ENCODE measurements at places on chromosomes 5 and 9.

GRCh38 chr9:98809311-98810101 is 2.0 kb downstream of the GALNT12 start:
- no peak for DNase-seq

DNA sequence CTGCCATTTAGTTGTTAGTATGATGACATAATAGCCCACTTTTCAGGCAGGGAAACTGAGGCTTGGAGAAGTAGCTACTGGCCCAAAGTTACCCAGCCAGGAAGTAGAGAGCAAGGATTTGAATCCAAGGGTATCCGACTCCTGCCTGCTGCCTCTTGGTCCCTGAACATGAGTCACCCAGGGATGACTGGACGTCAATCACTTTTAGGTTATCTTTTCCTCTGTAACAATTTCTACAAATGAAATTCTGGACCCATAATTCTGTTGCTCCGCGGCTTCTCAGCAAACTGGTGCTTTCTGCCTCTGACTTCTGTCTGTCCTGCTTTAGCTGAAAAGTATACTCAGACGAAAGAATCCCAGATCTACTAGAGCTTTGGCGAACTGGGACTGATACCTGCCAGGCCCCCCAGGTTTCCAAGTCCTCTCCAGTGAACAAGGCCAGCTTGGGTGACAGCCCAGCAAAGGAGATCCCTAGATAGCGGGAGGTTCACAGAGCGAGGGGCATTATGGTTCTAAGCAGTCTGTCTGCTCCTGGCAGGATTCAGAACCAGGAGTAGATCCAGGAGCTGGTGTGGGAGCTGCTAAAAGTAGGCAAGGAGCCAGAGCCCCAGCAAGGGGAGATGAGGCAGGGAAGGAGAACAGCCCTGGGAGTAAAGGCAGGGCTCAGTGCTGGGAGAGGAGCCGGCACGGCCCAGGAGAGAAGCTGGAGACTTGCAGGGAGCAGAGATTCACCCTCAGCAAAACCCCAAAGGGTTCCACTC is 20.6 kb downstream of the OLFML2A start:
- DNase-seq: no peak

DNA sequence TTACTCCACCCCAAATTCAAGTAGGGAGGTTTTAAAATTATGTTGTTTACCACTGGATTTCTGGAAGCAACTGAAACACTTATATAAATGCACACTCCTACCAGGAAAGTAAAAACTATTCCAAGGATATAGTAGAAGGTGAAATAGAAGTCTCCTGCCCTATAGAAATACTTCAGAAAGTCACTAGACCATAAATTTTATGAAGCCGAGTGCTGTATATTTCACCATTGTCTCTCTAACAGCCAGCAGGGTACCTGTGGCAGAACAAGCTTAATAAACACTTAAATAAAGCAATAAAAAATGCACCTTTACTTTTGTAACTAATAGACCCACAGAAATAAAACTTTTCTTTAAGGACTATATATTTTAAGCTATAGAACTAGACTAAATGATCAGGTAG is 631.6 kb downstream of the PDE4D start:
- no peak for DNase-seq

GRCh38 chr5:73122875-73123810 is 2.8 kb downstream of the TMEM171 start:
- no peak for DNase-seq

- no peak for DNase-seq
Observed at GRCh38 chr5:141492168-141492885, 3.4 kb downstream of the PCDHGC5 start.

DNA sequence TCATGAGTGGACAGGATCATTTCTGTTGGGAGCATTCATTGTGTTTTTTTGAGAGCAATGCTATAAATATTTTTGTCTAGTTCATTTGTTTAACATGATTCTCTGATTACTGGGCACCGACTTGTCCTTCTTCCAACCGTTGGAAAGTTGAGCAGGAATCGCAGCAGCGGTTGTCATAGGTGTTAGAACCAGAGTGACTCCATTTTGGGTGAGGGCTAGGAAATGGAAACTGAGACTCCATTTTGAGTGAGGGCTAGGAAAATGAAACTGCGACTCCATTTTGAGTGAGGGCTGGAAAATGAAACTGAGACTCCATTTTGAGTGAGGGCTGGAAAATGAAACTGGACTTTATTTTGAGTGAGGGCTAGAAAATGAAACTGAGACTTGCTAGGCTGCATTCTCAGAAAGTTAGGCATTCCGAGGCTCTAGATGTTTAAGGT is 100.6 kb downstream of the ICE1 start:
- no peak for DNase-seq

DNA sequence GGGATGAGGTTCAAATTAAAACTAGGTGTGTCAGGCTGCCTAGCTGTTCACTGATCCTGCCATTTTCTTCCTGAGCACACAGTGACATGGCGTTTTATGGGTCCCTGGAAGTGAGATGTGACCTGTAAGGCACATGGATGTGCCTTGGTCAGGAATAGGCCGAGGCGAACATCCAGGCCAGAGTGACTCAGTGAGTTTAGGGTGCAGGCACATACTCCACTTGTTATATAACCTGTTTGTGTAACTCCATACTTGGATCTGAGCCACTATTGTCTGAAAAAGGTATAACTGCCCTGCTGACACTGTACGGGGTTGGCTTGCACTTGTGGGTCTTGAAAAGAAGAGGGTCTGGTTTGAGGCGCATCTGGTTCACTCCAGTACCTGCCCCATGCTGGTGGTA is 150.1 kb upstream of the ADAMTS16 start:
- DNase-seq: no peak

- DNase-seq: no peak
Observed at GRCh38 chr5:40124367-40124766, 555.3 kb upstream of the PTGER4 start.

DNA sequence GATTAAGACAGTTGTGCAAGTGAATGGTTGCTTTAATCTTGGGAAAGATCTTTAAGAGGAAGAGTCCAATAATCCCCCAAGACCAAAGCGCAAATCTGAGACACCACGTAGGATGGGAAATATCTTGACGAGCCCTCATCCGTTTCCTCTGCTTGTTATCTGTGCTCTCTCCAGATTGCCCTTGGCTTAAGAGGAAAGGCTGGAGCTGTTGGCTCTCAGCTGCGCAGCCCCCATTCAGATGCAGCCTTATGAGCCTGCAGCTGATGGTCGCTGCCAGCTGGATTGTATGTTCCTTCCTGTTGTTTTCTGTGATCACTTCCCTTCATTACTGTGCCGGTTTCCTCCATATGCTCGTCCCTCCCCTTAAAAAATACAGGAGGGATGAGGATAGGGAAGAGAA is 47.7 kb downstream of the PWWP2A start:
- DNase-seq: no peak

DNA sequence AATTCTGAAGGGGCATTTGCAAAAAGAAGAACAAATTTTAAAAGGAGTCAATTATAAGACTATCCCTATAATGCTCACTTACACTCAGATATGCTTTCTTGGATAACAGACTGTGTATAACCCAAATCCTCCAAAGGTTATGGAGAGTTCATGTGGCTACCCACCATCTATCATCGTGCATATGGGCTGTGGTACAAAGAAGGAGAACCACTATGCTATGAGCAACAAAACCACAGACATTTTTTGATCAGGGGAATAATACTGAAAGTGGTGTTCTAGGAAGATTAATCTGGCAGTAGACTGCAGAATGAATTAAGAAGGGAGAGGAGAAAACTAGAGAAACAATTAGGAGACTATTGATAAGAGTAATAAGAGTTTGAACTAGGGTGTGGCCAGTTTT is 16.8 kb downstream of the NR3C1 start:
- DNase-seq: no peak

- DNase-seq: no peak
Observed at GRCh38 chr5:118009741-118010297, 978.5 kb downstream of the DTWD2 start.

DNA sequence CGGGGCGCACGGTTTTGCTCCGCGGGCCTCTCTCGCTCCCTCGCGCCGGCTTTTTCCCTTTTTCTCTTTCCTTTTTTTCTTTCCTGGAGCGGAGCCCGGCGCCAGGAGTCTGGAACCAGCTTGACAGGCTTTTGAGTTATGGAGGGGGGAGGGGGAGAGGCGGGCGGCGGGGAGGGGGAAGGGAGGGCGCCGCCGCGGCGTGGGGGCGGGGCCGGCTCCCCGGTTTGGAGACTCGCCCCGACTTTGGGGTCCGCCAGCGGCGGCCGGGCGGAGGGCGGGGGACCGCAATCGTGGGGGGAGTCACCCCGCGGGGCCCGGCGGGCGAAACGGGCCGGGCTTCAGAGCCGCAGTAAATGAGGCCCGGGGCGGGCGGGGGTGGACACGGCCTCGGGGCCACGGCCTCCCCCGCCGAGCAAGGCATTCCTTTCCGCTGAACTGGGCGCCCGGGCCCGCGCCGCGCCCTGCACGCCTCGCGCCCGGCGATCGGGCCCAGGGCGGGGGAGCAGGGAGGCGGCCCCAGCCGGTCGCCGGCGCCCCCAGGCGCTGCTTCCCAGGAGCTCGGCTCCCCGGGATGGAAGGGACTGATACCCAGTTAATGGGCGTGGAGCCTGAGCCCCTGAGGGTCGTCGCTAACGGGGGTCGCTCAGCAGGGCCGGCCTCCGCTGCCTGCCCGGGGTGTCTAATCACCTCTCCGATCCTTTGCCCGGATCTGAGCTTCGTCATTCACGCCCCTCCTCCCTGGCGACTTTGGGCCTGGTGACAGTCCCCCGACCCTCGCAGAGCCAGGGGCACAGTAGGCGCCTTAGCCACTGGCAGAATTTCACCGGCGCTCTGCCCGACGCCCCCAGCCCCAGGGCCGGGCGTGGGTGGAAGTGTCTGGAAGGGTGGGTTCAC is 138.1 kb downstream of the C9orf50 start:
- DNase-seq: peak; percentile 28

DNA sequence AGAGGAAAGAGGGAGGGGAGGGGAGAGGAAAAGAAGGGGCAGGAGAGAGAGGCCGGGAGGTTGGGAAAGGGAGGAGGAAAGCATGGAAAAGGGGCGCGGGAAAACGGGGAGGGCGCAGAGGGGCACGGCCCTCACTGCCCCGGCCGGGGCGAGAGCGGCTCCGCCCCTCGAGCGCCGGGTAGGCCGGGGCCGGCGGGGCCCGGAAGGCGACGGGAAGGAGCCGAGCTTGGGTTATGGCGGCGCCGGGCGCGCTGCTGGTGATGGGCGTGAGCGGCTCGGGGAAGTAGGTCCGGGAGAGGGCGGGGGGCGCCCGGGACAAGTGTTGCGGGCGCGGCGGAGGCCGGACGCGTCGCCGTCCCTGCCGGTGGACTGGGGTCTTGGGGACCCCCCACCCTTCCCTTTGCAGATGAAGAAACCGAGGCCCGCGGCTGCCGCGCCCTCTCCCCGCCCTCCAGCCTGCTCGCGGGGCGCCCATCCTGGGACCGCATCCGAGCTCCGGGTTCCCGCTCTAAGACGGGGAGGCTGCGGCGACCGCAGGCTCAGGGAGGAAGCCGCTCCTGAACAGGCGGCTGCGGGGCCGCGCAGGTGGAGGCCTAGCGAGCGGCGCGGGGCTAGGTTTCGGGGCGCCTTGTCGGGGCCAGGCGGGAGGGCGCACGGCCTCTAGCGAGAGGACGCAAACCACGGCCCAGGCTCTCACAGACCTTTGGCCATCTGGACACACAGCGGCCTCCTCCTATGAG is at the start of gene IDNK:
TSS of gene IDNK (plus strand) at position 205 of the 740 bp plus-strand sequence. CDS start at position 234, 29 bp downstream.
- DNase-seq: peak; percentile 57

DNA sequence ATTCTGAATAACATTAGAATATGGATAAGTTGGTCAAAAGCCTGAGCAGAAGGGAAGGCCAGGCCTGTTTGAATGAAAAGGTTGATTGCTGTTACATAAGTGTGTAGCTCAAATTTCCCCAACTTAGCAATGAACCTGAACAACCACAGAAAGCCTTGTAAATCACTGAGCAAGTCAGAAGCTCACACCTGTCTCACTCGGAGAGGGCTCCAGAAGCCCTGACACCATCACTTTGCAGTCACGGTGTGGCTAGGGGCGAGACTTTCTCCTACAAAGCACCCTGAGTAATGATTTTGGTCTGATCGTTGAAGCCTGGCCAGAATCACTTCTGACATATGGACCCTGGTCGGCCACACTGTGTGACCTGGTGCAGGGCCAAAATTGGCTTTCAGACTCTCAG is 62.0 kb downstream of the MTX3 start:
- no peak for DNase-seq

DNA sequence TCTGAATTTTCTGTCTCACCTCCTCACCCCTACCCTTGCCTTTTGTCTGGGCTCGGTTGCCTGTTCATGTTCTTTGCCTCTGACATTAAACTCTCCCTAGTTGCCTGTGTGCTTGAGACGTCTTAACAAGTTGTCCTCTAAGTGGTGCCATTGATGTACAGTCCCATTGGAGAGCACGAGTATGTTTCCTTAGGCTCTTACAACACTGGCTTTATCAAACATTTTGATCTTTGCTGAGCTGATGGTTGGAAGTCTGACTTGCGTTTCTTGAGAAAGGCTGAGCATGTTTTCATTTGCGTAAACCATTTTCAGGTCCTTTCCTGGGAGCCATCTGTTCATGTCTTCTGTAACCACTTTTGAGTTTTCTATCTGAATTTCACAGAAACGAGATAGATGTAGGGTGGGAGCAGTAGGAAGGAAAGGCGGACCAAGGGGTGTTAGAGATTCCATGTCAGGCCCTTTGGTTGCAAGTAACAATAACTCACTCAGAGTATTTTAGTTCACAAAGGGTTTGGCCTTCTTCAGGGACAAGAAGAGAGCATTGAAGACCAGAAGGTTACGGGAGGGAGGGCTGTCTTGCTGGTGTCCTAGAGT is 35.4 kb downstream of the OTULIN start:
- DNase-seq: no peak

- DNase-seq: peak; percentile 15
Observed at GRCh38 chr5:39080597-39081204, 6.5 kb upstream of the RICTOR start.

- no peak for DNase-seq
Observed at GRCh38 chr9:134188386-134189144, 24.2 kb upstream of the RNU6ATAC start.

GRCh38 chr5:91151947-91152346 is 231.2 kb downstream of the ARRDC3 start:
- DNase-seq: no peak

- DNase-seq: no peak
Observed at GRCh38 chr9:7316166-7316795, 483.3 kb downstream of the DMAC1 start.

- DNase-seq: no peak
Observed at GRCh38 chr9:68706363-68707201, 1.5 kb downstream of the PIP5K1B start.
